T-helper 9 cell (primary cell): ENCODE measurements at places on chromosomes 16 and 17.
A peak's percentile ranks its signal among the peaks of the same experiment; 100 is the strongest.

- DNase-seq = no peak
Measured at GRCh38 chr17:28698253-28698941, 13.3 kb downstream of the PROCA1 start.

- peak; percentile 30 for DNase-seq
Measured at GRCh38 chr17:4485676-4486646, 12.7 kb upstream of the SPNS2 start.

GRCh38 chr16:78696797-78697196 lies 597.3 kb downstream of the WWOX start:
- no peak for DNase-seq

DNA sequence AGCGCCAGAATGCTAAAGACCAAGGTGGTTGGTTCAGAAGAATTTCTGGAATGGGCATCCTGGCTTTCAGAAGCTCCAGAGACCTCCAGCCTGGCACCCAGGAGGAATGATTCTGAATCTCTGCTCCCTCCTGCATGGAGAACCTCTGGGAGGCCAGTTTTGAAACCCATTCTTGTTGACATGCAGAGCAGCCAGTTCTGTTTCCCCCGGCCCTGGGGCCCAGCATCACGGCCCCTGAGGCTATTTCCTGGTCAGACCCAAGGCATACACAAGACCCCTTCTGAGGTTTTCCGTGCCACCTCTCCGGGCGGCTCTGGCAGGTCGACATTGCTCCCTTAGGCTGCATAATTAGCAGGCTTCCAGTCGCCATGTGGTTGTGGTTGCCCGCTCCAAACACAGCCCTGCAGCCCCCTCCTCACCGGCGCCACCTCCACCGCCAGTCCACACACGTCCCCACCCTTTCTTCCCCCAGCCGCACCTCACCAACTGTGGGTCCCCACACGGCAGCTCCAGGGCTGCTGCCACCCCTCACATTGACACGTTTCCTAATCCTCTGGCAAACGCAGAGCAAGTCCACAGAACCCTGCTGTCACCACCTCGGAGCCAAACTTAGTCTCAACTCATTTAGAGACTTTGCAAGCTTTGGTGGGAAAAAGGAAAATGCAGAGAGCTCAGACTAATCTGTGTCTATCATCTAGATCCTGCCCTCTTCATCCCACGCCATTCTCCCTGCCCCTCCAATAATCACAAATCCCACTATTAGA lies 367.1 kb downstream of the SOX9 start:
- no peak for DNase-seq

DNA sequence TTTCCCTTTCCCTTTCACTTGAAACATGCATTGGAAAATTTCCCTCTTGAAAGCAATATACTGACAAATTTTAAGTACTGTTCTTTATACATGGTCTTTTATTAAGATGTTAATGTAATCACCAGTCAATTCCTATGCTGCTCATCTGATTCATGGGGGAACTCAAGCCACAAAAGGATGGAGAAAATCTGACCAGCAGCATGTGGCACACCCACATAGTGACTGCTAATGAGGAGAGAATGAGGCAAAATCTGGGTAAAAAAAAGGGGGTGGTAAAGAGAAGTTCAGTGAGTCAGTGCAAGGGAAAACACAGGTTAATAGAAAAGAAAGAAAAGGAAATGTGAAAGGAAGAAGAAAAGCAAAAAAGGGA lies 11.3 kb downstream of the RFFL start:
- no peak for DNase-seq

GRCh38 chr17:50394711-50395110 lies 2.6 kb downstream of the LRRC59 start:
- DNase-seq = no peak

GRCh38 chr16:35171106-35171505 lies 1711.7 kb downstream of the TP53TG3F start:
- no peak for DNase-seq

- no peak for DNase-seq
Measured at GRCh38 chr17:35920229-35920628, 10.3 kb downstream of the RDM1 start.

DNA sequence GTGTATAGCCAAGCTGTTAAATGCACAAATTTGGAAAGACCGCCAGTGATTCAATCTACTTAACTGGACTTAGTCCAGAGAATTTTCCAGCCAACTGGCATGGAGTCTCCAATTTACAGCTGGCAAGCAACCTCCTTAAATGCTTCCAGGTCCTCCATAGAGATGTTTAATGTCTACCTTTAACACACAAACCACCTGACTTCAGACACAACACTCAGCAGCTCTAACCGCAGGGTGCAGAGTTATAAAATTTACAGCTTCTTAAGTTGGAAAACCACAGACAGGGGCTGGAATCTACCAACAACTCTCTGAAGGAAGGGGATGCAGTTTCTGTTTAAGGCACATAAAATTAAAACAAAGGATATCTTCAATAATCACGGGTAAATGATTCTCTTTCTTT lies 106.9 kb downstream of the SYCE1L start:
- no peak for DNase-seq

DNA sequence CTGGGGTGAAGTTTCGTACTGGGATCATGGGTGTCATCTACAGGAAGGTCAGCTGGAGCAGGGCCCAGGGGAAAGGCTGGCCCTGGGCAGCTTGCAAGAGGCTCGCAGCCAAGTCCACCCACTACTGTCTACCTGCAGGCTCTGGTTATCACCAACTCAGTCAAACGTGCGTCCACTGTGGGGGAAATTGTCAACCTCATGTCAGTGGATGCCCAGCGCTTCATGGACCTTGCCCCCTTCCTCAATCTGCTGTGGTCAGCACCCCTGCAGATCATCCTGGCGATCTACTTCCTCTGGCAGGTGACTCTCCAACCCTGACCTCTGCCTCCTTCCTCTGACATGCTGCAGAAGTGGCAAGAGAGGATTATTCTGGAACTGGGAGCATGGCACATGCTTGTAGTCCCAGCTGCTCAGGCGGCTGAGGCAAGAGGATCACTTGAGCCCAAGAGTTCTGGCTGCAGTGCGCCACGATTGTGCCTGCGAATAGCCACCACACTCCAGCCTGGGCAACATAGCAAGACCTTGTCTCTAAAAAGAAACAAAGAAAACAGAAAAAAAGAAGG lies 29.2 kb downstream of the ABCC3 start:
- DNase-seq = no peak

GRCh38 chr17:39772987-39773934 lies 35.5 kb downstream of the GRB7 start:
- no peak for DNase-seq

GRCh38 chr17:18278867-18279266 lies 18.4 kb downstream of the MIEF2 start:
- no peak for DNase-seq

DNA sequence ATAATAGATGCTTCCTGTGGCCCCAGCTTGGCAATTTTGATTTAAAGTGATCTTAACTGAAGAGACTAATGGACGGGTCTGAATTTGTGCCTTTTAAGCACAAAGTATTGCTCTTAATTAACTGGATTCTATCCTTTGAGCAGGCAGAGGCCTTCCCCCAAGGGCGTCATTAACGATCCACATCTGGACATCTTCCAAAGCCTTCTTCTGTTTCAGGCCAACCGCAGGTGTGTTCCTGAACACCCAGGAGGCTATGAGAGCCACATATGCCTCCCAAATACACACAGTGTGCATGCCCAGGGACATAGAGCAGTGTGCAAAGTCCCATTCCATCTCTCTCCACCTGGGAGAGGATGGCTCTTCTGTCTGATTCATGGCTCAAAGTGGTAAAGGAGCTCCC lies 42.3 kb downstream of the MAPT start:
- no peak for DNase-seq

GRCh38 chr17:67015001-67015400 lies 29.4 kb upstream of the CACNG1 start:
- no peak for DNase-seq

- no peak for DNase-seq
Measured at GRCh38 chr17:72123530-72124437, 3.0 kb downstream of the SOX9 start.

DNA sequence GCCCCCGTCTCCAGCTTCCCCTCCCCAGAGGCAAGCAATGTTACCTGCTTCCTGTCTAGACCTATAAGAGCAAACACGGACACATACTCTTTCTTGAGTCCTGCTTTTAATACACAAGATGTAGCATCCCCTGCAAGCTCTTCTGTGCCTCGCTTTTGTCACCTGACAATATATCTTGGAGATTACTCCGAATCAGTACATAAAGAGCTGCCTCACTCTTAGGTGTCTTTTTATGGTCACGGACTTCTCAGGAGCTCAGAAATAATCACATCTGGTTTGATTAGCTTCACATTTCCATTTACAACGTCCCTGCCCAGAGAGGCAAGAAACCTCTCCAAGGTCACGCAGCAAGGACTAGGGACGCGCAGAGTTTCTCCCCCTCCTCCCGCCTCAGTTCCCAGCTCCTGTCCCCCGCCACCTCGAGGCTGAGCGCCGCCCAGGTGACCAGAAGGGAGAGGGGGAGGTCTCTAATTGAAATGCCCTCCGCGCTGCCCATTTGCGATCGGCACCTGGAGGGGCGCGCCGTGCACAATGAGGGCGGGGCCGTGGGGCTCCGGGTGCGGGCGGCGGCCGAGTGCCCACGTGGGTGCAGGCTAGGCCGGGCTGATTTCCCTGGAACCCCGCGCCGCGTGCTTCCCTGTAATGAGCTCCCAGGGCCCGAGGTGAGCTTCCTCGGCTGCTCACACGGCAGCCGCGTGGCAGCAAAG lies 13.8 kb upstream of the SEZ6 start:
- no peak for DNase-seq

DNA sequence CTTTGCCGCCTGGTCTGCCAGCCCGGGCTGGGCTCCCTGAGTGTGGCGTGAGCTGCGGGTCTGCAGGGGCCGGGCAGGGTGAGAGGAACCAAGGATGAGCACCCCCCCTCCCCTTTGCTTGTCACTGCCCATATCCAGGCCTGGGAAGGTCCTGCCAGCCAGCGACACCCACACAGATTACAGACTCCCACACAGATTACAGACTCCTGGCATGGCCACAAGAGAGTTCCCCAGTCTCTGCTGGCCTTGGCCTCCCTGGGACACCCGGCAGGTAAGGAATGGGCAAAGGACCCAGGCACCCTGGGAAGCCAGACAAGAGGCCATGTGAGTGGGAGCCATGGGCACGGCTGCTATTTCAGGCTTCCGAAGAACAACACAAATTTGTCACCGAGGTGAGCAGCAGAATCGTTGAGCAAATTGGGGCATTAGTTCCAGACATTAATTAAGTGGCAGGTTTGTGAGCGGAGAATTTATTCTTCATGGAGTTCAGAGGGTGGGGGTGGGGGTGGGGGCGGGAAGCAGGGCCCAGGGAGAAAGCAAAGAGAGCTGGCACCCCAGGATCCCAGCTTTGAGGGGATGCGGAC lies 41.4 kb downstream of the SRCIN1 start:
- DNase-seq = no peak

- DNase-seq = no peak
Measured at GRCh38 chr16:69424935-69425784, 741 bp downstream of the CYB5B start.

- DNase-seq = no peak
Measured at GRCh38 chr17:65723431-65724151, 162.1 kb upstream of the AXIN2 start.

DNA sequence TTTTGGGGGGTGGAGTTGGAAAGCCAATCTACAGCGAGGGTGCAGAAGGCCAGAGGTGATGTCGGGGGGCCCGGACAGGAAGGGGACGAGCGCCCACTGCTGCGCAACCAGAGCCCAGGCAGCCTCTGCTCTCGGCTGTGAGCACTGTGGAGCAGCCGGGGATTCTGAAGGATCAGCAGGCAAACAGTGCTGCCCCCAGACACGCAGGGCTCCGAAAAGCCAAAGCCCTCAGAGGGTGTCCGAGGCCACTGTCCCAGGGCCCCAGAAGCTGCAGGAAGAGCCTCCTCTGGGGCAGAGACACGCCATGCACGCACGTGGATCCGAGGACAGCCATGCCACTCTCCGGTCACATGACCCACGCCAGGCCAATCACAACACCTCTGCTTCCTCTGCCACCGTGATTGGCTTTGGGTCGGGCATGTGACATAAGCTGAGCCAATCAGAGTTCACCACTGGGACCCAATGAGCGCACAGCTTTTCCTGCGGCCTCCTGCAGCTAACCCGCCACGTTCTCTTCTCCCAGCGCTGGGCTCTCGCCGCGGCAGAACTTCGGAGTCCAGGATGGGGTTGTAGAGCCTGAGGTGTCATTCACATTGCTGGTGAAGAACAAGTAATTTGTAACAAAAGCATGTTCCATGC lies 40.7 kb downstream of the ACTG1 start:
- no peak for DNase-seq

DNA sequence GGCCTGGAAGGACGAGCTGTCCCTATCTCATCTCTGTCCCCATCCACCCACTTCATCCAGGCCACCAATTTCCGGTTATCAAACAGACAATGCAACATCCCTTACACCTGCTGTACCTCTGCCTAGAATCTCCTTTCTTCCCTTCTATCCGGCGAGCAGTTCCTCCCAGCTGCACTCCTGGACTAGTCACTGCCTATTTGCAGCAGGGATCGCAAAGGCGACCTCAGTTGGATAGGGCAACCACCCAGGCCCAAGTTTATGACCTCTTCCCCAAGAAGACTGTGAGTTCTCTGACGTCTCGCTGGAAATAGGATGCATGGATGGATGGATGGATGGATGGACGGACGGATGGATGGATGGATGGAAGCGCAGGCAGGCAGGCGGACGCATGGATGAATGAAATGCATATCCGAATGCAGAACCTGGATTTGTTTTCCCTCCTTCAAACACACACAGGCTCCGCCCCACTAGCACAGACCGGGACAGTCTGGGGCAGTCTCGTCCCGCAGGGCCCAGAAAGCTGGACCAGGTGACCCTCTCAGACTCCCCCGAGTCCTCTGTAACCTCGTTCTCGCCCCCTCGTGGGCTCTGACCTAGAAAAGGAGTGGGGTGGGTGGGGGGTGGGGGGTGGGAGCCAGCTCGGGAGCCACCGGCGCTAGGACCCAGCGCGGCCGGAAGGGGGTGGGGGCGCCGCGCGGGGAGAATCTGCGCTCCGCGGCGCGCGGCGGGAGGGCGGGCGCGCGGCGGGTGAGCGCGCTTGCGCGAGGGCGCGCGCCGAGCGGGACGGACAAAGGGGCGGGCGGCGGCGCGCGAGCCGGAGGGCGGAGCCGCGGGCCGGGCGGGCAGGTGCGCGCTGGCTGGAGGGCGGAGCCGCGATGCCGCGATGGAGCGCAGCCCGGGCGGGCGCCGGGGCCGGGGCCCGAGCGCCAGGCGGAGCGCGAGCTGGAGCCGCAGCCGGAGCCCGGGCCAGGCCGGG lies at the start of gene SBK1:
SBK1 (plus strand) TSS at position 875 of the 976 bp plus-strand sequence. CDS start 24,867 bp downstream, outside the sequence.
- peak; percentile 76 for DNase-seq

- no peak for DNase-seq
Measured at GRCh38 chr16:50702725-50703124, 9.3 kb downstream of the NOD2 start.
